ENCODE measurements at places on chromosomes 7 and 10.
A peak's percentile ranks its signal among the peaks of the same experiment; 100 is the strongest.

GRCh38 chr7:2681929-2682799 is 5.8 kb upstream of the AMZ1 start:
- DNase-seq: no peak

GRCh38 chr10:70074165-70074564 is 21.5 kb downstream of the MACROH2A2 start:
- DNase-seq: no peak

GRCh38 chr10:85832988-85833387 is 533.6 kb downstream of the GRID1 start:
- DNase-seq: no peak

- no peak for DNase-seq
These were observed 105.0 kb upstream of the HDAC9 start for GRCh38 chr7:18390535-18390907.

GRCh38 chr10:43926371-43926770 is 277.7 kb upstream of the ZNF32 start:
- no peak for DNase-seq

- no peak for DNase-seq
These were observed 23.4 kb downstream of the CAMK2G start for GRCh38 chr10:73850863-73851461.

DNA sequence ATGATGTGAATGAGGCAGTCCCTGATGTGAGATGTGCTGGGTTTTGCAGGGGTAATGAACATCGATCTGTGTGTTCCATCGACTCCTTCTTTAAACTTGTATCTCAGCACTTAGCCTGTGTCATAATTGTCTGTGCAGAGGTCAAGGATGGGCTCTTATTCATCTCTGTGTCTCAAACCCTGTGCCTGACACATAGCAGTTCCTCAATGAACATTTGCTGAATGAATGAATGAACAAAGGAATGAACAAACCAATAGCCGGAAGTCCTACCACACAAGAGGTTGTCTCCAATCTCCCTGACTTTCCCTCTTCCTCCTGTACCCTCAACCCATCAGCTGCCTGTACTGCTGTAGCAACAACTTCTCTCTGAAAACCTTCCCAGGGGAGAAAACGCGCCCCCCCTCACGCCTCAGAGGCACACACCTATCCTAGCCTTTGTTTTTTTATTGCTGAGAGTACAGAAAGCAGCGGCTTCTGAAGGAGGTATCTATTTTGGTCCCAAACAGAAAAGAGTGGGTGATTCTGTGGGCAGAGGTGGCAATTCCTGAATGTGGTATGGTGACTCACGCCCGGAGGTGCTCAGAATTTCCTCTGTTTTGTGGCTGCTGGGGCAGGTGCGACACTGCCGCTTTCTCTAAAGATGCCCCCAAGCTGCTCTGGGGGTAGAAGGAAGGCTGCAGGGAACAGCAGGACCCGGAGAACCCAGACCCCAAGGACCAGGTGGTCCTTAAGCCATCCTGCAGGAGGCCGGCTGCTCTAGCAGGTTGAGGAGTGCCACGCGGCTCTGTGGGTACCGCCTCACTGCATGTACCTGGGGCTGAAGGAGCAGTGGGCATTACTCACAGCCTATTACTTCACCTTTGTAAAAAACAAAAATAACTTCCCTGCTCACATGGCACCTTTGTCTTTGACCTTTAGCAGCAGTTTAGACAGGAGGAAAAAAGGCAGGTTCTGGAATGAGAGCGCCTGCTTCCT is 9.6 kb downstream of the IL2RA start:
- no peak for DNase-seq

DNA sequence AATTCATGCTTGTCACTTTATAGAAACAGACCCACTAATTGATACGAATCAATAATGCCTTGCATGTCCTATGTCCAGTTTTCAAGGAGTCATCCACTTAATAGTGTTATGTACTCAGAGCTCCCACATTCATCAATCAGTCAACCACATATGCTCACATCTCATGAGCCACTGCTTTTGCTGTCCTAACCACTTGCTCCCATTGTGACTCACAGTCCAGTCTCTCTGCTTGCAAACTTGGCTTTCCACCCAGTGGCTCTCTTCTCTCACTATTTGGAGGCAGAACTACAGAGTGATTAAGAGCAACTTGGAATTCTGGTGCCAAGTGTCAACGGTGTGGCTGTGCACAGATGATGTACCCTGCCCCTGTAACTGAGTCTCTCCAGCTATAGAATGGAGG is 166.0 kb downstream of the SNX13 start:
- DNase-seq: peak; percentile 18

- no peak for DNase-seq
These were observed 57.2 kb upstream of the LBX1 start for GRCh38 chr10:101286248-101287046.

DNA sequence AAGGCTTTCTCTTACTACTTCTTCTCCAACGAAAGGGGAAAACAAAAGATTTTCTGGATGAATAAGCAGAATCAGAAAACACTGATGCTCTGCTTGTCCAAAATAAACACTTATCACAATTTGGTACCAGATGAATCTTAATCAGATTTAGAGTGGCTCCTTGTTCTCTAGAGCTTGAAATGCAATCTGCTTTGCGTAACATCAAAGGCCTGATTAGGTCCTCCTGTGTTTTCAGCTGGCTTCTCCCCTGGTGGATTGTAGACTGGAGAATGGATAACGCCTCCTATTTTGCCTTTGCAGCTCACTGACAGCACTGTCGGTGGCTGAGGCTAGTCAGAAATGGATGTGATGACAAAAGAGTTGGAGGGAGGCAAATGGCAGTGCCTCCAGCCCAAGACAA is 91.2 kb downstream of the FAM13C start:
- no peak for DNase-seq

DNA sequence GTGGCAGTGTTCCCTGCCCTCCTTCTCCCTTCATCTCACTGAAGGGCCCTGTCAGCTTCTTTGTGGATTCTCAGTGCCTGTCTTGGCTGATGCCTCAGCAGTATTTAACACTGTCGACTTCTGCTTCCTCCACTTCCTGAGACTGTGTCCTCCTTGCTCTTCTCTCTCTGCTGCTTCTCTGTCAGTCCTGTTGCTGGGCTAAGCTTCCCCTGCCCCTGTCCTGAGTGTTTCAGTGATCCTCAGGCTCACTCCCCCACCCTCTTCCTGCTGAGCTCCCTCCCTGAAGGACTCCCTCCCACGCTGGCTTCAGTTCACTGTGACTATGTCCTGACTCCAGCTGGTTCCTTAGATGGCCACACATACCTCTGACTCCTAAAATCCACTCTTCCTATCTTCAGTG is 64.9 kb downstream of the CREM start:
- no peak for DNase-seq

DNA sequence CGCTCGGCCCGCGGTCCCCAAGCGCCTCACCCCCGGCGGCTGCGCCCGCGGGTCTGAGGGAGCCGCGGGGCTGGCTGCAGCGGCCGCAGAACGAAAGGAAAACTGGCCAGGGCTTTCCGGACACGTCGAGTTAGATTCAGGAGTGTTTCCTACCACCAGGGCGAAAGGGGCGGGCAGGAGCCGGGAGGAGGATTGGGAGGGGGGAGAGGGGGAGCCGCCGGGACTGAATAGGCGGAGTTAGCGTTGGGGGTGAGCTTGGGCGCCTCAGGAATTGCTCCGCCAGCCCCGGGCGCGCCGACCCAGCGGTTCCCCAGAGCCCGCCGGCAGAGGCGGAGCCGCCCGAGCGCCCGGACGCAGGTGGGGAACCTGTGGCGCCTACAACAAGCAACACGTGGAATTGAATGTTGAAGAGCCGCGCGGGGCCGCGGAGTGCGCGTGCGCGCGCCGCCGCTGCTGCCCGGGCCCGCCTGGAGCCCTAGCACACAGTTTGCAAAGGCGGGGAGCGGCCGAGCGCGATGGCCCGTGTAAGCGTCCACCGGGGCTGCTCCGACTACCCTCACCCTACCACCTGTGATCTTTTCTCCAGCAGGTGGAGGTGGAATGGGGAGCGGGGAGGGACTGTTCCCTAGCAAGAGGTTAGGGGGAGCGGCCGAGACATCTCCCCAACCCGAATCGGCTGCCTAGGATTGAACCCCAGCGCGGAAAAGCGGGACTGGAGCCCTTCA is at the start of gene CADPS2:
Gene CADPS2, minus strand, starts transcription at position 104 of the 725 bp plus-strand sequence. CDS start 123 bp downstream, outside the sequence.
- peak; percentile 73 for DNase-seq

- no peak for DNase-seq
These were observed 8.6 kb upstream of the CALML3 start for GRCh38 chr10:5515948-5516761.

DNA sequence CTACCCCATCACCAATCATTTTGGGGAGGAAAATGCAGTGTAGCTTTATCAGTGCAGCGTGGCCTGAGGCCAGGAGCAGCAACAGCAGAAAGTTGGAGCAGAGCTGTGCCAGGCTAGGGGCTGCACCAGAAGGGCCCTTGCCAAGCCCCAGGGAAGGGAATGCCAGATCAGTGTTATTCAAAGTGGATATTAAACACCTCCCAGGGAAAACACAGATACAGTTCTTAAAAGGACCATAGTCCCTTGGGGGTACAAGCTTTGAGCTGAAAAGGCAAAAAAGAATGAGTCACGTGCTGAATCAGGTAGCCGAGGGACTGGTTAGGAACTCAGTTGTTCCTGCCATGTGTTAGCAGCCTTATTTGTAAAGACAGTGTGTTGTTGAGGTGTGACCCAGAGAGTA is 54.0 kb downstream of the GSDME start:
- DNase-seq: no peak

- DNase-seq: no peak
These were observed 17.3 kb downstream of the CAMK2B start for GRCh38 chr7:44307905-44308595.

- no peak for DNase-seq
These were observed 86.7 kb downstream of the DGKI start for GRCh38 chr7:137760111-137760510.

GRCh38 chr7:132817949-132818348 is 241.7 kb upstream of the PLXNA4 start:
- DNase-seq: no peak

DNA sequence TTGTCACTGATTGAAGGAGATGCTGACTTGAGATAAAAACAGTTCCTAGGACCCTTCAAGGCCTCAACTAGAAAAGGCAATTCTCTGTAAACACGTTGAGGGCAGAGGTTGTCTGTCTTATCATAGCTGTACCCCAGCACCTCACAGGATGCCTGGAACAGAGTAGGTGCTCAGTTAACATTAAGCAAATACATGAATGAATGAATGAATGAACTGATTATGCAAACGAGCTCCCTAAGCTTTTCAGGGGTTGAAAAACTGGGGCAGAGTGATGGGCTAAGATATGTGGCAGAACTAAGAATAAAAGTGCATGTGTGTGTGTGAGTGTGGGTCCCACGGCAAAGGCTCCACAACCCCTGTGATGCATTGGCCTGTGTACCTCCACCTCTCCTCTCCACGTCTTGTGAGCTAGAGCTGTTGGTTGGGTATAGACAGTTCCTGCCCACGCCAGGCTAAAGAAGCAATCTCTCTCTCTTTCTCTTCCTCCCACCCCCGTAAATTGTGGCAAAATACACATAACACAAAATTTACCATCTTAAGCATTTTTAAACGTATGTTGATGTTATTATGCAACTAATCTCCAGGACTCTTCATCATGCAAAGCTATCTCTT is 20.9 kb upstream of the SMC3 start:
- DNase-seq: no peak

GRCh38 chr7:41698114-41698513 is 4.8 kb downstream of the INHBA start:
- DNase-seq: no peak

DNA sequence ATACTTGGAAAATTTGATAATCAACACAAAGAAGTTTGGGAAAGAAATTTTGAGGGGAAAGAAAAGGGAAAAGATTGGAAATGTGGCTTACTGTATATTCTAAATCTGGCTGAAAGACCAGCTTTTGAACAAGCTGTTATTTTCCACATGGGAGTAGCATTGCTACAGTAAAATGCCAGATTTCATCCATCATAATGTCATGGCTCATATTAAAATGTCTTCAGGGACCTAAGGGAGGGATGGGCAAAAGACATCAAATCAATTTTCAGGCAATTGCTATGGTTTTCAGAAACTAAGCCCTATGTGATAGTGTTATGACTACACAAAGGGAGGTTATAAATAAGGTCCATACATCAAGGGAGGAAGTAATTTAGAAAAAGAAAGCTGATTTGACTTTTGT is 1116.9 kb upstream of the CELF2 start:
- no peak for DNase-seq

DNA sequence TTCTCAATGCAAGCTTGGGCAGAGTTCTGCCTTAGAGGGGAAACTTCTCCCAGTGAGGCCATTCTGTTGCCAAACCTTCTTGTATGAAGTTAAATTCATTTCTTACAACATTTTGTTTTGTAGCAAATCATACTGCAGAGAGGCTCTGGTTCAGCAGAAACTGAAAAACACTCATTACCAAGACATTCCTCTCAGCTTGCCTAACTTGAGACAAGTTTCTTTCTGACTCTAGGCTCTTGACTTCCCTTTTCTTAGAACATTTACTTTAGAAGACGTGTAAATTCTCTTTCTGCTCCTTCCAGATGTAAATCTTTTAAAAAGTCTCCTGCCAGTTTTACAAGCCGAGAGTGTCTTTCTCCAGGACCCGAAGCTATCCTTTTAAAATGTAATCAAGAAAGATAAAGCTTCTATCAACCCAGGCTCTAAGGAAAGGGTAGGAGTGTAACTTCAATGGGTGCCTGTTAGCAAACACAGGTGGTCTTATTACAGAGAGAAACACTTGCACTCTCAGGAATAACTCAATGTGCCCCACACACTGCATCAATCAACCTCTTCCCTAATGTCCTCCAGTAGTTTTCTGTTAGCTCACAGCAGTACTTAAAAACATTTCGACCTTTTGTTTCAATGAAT is 80.5 kb upstream of the TAS2R16 start:
- DNase-seq: no peak

DNA sequence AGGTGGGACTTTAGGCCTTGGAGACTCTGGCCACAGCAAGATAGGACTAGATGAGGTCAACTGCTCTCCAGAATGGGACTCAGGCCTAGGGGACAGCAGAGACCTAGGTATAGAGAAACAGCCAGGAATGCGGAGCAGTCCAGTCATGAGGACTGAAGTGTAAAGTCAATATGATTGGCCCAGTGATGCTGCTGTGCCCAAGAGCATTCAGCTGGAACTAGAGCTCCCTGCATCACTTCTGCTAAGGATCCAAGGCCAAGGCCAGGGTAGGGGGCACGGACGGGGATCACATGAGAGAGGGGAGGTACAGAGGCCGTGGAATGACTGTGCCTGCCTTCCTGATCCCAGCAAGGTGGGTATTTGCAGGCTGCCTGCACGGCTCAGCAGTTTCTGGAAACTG is 237.9 kb downstream of the FRMD4A start:
- no peak for DNase-seq

GRCh38 chr7:79653136-79653631 is 199.7 kb upstream of the MAGI2 start:
- DNase-seq: no peak

- peak; percentile 71 for DNase-seq
These were observed 640 bp downstream of the ANKMY2 start for GRCh38 chr7:16644636-16645592.

DNA sequence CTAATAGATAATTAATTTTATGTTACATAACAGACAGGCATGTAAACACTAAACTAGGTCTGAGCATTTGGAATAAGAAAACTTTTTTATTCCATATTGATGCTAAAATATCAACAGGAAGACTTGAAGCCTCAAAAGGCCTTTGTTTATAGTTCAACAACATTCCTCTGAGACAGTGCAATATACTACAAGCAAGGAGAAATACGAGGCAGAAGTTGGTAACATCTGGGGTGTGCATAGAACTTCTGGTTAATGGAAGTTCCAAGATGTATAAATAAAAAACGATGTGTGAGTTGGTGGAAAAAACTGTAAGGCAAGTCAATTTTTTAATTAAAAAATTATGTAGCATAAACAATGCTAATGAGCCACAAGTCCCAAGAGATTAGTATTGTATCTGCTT is 139.6 kb downstream of the SKAP2 start:
- DNase-seq: no peak

- no peak for DNase-seq
These were observed 18.7 kb downstream of the TTYH3 start for GRCh38 chr7:2650451-2650850.
